NCI-H1417 (cell line): ENCODE measurements at places on chromosomes 2 and 18.

DNA sequence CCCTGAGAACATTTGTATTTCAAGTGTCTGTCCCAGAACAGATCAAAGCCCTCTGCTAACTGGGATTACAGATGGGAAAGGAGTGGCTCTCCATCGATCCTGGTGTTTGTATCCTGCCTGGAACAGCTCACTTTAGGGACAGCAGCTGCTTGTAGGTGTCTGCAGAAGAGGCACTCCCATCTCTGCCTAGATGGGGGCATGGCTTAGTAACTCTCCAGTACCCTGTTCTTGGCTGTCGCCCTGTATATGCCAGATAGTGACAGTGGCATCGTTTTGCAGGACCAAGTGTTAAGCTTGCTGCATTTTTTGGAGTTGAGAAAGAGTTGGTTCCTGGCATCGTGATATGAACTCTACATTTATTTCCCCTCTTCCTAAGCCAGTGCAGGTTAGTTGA lies 189.9 kb downstream of the SH3RF3 start:
- DNase-seq, result no peak

DNA sequence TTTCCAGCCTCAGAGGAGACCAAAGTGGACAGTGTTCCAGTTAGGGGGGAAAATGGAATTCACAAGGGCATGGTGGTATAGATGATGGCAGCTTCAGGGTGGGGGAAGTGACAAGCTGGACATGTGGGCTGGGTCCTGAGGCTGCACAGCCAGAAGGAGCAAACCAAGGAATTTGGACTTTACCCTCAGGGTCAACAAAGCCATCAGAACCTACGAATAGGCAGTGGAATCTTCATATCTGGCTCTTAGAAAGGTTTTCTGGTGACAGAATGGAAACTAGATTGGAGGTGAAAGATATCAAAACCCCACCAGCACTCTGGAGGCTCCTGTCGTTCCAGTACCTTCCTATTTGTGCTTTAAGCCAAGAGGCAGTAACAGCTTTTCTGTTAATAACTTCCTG lies 127.1 kb downstream of the SETBP1 start:
- no peak for DNase-seq

DNA sequence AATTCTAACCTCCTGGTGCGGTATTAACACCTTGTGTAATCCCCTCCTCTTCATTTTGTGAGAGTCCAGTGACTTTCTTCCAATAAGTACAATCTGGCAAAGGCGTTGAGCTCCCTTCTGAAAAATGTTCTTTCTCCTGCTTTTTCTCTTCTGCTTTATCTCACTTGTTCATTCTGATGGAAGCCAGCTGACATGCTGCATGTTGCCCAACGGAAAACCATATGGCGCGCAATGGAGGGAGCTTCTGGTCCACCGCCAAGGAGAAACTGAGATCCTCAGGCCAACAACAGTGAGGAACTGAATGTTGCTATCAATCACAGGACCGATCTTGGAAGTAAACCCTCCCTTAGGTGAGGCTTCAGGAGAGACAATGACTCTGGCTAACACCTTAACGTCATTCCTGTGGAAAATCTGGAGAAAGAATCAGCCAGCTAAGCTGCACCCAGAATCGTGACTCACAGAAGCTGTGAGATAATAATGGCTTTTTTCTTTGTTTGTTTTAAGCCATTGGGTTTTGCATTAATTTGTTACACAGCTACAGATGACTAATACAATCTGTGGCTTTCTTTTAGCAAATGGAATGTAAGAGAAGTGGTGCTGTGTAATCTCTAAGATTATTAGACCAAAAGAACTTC lies 1323.9 kb upstream of the DDX18 start:
- DNase-seq, result no peak

- no peak for DNase-seq
Measured at GRCh38 chr18:9690418-9691188, 17.5 kb upstream of the RAB31 start.

DNA sequence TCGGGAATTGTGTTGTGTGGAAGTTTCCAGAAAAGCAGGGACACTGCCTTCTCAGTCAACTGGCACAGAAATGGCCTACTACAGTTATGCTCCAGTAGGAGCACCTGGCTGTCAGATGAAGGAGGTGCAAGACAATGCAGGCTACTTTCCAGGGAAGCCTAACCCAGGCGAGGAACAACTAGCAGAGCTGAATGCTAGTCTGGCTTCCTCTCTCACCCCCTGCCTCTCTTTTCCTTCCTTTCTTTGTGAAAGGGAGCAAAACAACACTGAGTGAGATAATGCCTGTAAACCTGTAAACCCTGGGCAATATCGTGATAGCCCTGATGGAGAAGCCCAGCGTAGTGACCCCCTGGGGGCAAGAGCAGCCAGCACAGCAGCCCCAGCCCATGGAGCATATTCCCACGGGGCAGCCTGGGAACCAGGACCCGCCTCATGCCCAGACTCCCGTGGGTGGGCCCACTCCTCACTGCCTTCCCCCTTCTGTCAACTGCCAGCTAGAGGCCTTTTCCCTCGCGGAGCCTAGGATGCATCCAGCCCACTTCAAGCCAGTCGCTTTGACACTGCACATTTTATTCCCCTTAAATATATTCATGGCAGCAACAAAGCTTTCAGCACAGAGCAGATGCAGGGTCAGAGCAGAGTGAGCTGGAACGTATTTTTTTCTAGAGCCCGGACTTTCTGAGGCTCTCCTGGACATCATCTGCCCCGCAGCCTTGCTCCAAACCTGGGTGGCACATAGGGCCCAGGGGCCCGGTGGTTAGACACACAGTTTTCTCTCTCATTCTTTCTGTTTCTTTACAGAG lies 77.0 kb downstream of the PDCL3 start:
- DNase-seq, result no peak

- no peak for DNase-seq
Measured at GRCh38 chr18:53254265-53254664, 914.3 kb downstream of the DCC start.

GRCh38 chr2:116952254-116952653 lies 862.2 kb upstream of the DDX18 start:
- peak; percentile 16 for DNase-seq

DNA sequence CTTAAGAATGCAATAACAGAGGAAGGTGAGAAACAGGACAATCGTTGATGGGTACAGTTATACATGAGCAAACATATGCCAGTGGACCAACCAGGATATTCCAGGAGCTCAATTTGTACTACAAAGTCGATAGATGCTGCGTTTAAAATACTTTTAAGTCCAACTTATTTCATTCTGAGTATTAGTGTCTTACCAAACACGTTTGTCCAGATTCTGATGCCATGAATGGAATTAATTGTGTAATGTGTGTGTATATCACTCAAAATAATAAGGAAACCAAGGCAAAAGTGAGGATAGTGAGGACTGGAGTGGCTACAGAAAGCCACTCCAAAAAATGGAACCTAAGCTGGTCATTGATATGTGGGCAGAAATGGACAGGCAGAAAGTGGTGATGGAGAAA lies 332.6 kb downstream of the RIT2 start:
- no peak for DNase-seq

DNA sequence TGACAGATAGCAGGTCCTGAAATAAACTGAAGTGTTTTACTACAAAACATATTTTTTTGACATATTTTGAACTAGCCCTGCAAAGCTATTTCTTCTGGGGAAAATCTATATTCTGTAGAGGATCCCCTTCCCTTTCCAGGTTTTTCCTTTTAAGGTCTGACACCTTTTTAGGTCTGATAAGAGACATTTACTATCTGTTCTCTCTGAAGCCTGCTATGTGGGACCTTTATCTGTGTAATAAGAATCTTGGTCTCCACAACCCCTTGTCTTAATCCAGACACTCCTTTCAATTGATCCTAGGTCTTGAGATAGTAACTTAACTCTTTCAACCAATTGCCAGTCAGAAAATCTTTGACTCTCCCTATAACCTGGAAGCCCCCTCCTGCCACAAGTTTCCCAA lies 5.5 kb upstream of the PDK1 start:
- no peak for DNase-seq

DNA sequence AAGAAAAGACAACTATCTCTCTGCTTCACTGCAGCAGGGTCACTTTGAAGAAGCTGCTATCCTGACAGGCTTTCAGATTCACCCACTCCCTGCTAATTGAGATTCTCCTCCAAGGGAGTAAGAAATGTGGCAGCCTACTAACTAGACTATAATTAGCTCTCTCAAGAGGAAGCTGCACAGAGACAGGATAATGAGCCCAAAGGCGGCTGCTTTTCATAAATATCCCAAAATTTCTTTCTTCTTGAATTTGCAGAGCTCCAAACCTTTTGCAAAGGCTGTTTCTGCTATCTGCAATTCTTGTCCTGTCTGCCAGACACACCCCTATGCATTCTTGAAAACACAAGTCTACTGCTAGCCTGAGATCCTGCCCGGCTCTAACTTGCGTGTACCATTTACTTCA lies 54.0 kb upstream of the RNU4ATAC start:
- no peak for DNase-seq

DNA sequence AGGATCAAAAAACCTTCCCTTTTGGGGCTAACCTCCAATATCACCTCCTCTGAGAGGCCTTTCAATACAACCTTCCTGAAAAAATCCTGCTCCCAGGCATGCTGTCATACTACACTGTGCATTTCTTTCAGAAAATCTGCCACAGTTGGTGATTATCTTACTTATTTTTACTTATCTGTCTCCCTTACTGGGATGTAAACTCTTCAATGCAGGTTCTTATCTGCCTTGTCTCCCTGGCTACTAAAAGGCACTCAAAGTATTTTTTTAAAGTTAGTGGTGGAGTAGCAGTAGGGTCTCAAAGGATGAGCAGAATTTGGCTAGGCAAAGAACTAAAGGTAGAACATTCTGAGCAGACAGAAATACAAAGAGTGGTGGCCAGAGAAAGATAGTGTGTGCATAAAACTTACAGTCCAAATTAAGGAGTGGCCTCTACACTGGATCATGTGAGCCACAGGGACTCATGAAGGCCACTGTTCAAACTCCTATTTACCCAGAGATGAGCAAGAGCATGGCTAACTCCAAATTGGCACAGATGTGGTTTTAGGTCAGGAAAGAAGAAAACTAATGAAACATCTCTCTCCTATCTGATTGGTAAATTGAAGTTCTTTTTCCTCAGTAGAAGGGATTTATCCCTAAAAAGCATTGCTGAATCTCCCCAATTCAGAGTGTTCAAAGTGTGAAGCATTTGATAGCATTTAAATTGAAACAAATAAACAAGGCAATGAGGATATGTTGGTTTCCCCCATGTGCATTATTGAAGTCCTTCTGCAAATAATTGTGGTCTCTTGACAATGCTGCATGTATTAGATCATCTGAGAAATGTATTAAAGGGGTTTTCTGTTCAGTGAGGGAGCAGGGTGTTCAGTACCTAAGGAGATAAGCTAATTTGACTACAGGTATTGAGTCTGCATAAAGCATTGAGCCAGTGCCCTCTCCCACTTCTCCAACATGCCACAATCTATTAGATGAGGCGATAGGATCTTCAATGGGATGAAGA lies 285.5 kb downstream of the MREG start:
- no peak for DNase-seq

GRCh38 chr2:57368190-57368589 lies 678.4 kb upstream of the VRK2 start:
- DNase-seq, result no peak

DNA sequence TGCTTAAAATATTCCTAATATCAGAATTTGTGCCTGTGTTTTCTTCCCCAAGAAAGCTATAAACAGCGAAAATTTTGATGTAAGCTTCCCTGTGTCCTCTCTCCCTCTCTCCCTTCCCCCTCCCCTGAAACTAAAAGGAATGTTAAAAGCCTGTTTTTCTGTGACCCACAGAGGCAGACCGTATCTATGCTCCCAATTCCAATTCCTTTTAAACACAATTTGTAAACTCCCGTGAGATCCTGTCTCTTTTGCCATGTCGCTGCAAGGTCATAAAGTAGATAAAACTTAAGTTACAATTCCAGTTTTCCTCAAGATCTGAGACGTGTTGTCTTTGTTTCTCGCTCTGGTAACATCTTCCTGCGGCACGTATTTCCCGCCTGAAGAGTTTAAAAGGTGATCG lies 23.3 kb downstream of the SKA1 start:
- no peak for DNase-seq

DNA sequence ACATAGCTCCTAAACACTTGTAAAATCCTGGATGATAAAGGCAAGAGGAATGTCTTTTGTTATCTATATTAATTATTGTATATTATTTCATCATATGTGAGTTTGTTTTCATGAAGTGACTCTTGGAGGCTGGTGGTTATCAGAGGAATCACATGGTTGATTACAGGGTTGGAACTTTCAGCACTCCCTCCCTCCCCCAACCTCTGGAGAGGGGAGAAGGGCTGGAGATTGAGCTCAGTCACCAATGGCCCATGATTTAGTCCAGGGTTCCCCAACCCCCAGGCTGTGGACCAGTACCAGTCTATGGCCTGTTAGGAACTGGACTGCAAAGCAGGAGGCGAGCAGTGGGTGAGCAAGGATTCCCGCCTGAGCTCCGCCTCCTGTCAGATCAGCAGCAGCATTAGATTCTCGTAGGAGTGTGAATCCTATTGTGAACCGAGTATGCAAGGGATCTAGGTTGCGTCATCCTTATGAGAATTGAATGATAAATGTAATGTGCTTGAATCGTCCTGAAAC lies 37.7 kb downstream of the FBXO48 start:
- DNase-seq, result no peak

- DNase-seq, result no peak
Measured at GRCh38 chr2:134431838-134432434, 178.1 kb downstream of the MGAT5 start.

DNA sequence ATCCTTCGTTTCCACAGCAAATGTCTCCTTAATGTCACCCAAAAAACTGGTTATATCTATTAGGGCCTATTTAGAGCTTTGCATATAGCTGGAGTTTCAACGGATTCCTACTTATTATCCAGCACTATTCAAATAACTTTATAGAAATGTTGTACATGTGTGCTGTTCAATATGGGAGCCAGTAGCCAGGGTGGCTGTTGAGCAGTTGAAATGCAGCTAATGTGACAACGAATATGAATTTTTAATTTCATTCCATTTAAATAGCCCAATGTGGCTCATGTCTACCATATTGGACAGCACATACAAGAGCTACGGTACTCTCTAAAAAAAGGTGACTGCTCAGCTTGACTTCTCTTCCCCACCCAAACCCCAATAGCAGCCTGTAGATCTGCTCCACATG lies 2.4 kb downstream of the APOB start:
- DNase-seq, result no peak

DNA sequence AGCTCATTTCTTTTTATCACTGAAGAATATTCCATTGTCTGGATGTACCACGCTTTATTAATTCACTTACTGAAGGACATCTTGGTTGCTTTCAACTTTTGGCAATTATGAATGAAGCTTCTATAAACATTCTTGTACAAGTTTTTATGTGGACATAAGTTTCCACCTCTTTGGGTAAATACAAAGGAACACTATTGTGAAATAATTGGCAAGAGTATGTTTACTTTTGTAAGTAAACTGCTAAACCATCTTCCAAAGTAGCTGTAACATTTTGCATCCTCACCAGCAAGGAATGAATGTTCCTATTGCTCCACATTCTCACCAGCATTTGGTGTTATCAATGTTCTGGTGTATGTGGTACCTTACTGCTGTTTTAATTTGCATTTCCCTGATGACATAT lies 15.8 kb upstream of the VWC2L start:
- DNase-seq, result no peak

DNA sequence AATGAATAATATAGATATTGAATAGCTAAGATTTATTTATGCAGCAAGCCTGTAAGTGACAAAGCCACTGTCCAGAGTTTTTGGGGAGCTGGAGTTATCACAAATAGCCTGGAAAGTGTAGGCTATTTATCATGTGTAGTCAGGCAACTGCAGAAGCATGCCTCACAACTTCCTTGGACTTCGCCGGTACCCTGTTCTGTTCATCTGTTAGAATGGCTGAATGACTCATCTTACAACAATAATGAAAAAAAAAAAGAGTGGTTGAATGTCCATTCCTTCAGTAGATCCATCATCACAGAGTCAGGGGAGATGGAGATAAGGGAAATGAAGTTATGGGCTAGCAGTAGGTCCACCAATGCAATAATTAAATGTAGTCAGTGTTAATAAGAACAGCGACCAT lies 24.0 kb upstream of the ATP5MC3 start:
- DNase-seq, result no peak
